Stimulated activated CD8-positive, alpha-beta memory T cell treated with anti-CD3 and anti-CD28 coated beads, Interleukin-15, amount 100 ng/mL, for 1 hour (primary cell): ENCODE measurements at places on chromosomes 13 and 19.

DNA sequence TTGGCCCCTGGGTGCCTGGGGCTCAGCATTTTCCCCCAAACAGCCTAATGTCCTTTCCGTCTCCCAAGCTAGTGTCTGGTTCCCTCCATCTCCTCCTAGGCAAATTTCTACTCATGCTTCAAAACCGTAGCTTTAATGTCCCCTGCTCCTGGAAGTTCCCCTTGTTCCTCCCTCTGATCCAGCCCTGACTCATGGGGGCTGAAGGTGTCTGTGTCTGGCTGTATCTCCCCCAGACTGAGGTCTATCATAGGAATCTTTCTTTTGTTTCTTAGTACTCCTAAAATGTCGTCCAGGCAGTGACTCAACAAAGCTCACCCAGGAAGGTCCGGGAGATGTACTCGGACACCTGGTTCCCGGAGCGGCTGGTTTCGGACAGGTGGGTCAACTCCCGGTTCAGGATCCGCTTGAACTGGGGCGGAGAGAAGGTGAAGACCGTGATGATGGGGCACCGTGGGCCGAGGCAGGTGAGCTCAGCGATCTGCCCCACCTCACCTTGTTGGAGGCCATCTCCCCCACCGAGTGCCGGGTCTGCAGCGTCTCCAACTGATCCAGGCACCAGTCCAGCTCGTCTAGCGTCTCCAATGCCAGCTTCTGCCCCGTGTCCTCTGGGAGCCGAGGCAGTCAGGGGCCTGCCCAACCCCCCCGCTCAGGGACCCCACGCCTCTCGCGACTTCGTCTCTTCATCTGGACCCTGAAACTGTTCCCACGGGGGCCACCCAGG, 6.2 kb downstream of the PDE4C start:
- DNase-seq = no peak

GRCh38 chr19:44698492-44699201, at the start of gene CEACAM16:
CEACAM16 (plus strand) TSS chr19:44699151; CDS start chr19:44701457, 2,306 bp downstream.
- no peak for DNase-seq

DNA sequence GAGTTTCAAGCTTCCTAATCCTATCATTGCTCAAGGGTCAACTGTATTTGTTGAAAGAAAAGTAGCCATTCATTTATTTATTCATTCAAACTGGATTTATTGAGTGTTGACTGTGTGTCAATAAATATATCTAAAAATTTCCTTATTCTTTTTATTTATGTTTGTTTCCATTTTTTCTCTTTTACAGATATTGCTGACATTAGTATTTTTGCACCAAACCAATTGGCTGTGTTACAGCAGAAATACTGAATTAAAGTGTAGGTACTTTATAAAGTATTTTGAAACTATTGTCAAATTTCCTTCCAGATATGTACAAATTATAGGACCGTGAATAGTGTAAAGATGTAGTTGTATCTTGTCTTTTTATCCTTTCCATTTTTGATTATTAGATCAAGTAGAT, 692.0 kb upstream of the SLC10A2 start:
- DNase-seq = no peak

GRCh38 chr19:6459262-6460098, at the start of gene SLC25A23:
SLC25A23 (minus strand) TSS chr19:6459792; CDS start chr19:6459628, 164 bp downstream.
- no peak for DNase-seq

GRCh38 chr13:107928762-107929161, 286.6 kb downstream of the LIG4 start:
- DNase-seq = no peak

DNA sequence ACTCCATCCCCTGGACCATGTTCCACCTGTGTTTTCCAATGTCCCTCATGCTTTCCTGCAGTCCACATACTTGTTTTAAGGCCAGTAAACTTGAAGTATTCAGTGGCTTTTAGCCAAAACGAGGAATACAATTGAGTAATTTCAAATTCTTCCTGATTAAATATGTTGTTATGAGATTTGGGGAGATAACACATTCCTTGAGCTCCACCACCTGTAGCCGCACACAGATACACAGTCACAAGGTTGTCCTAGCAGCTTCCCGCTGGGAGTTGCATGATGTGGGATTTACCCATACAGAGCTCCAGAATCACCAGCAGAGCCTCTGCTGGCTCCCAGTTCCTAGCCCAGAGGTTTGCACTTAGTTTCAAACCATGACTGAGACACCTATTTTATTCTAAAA, 53.6 kb upstream of the FRY start:
- no peak for DNase-seq

GRCh38 chr19:4577020-4577782, 17.7 kb upstream of the SEMA6B start:
- DNase-seq = no peak

GRCh38 chr13:97171136-97171535, 51.0 kb upstream of the MBNL2 start:
- DNase-seq = no peak

DNA sequence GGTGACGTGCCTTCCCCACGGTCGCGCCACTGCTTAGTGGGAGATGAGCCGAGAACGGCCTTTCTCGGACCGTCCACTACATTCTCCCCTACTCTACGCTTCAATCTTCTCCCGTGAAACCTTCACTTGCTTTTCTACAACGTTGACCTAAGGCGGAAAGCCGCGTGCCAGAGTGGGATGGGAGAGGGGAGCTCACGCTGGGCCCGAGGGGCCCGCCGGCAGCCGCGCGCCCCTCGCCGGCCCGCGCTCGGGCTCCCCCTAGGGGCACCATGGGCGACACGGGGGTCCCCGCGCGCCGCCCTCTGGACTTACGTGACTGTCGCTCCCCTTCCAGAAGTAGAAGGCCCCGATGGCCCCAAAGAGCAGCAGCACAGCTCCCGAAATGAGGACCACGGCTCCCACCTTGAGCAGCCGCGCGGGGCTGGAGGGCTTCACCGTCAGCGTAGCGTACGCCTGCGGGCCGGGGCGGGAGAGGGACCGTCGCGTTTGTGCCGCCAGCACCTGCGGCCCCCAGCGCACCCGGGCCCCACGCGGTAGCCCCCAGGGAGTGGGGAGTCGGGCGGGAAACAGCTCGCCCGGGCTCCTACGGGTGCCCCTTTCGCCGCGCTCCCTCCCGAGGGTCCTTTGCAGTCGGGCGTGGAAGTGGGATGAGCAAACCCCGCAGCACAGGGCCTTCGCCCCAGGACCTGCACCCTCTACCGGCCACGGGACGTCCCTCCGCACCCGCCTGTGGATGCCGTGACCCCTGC, 727 bp downstream of the CNMD start:
- DNase-seq = peak; percentile 1

- no peak for DNase-seq
Observed at GRCh38 chr19:51091126-51091525, 8.4 kb upstream of the KLK14 start.

- no peak for DNase-seq
Observed at GRCh38 chr13:84649853-84650252, 767.6 kb upstream of the SLITRK1 start.

DNA sequence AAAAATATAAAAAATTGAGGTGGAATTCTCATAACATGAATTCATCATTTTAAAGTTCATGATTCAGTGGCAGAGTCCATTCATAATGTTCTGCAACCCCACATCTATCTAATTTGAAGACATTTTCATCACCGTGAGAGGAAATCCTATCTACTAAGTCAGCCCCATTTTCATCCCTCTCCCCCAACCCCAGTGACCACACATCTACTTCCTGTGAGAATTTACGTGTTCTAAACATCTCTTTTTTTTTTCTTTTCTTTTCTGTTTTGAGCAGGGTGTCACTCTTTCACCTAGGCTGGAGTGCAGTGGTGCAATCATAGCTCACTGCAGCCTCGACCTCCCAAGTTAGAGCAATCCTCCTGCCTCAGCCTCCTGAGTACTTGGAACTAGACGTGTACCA, 17.5 kb downstream of the ATCAY start:
- no peak for DNase-seq

DNA sequence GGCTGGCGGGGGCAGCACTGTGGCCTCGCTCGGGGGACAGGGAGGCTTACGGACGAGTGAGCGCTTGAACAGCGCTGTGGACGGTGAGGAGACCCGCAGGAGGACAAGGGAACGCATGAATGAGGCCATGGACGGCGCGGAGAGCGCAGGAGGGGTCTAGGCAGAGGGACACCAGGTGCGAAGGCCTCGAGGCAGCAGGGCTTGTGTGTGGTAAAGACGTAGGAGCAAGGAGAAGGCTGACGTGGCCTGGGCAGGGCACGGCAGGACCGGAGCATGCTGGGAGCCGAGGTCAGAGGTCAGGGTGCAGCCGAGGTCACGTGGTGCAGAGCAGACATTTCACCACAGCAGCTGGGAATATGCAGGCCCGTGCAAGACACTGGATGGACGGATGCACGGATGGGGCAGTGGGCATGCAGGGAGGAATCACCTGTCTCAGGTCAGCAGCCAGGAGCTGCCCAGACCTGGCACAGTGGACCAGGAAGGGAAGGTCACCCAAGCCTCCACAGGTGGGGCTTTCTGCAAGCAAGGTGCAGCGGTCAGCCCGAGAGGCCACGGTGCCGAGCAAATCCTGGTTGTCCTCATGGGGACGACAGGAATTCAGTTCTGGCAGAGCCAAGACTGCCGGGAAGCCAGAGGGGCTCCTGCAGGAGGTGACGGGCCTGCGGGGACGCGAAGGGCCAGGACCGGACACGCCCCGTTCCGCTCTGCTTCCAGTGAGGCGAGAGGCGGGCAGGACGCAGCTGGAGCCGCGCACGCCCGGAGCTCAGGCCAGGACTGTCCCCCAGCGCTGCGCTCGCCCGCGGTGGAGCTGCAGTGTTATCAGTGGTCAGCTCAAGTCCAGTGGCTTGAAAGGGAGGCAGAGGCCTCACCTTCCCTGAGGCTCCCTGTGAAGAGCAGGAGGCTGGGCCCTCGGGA, 72.2 kb downstream of the RASA3 start:
- DNase-seq = no peak

GRCh38 chr13:37492741-37493514, 105.6 kb downstream of the POSTN start:
- DNase-seq = no peak

- DNase-seq = no peak
Observed at GRCh38 chr19:14127929-14128509, 8.4 kb downstream of the ASF1B start.

GRCh38 chr13:102692491-102692826, 2.4 kb downstream of the METTL21C start:
- no peak for DNase-seq

GRCh38 chr19:33063356-33063752, 1.3 kb downstream of the RHPN2 start:
- no peak for DNase-seq

DNA sequence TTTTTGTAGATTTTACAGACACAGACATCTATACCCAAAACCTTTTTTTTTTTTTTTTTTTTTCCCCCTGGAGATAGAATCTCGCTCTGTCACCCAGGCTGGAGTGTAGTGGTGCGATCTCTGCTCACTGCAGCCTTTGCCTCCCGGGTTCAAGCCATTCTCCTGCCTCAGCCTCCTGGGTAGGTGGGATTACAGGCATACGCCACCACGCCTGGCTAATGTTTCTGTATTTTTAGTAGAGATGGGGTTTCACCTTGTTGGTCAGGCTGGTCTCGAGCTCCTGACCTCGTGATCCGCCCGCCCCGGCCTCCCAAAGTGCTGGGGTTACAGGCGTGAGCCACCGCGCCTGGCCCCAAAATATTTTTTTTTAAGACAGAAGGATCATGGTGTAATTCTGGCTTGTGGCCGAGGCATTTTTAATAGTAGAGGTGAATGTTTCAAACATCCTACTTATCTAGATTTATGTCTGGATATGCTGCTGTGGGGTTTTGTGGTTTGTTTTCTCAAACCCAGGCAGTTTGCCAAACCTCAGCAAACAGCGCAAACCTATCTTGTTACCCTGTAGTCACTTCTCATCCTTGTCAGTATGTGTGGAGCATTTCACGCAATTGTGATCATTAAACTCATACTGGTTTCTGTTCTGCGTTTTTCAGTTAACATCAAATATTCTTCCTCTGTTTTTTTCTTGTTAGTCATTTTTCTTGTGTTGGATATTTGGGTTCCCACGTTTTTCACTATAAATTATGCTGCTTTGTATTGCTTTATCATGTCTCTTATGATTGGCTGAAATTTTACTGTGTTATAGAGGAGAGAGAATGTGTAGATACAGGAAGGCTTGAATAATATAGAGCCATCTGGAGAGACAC, 36.2 kb upstream of the GARRE1 start:
- peak; percentile 26 for DNase-seq

DNA sequence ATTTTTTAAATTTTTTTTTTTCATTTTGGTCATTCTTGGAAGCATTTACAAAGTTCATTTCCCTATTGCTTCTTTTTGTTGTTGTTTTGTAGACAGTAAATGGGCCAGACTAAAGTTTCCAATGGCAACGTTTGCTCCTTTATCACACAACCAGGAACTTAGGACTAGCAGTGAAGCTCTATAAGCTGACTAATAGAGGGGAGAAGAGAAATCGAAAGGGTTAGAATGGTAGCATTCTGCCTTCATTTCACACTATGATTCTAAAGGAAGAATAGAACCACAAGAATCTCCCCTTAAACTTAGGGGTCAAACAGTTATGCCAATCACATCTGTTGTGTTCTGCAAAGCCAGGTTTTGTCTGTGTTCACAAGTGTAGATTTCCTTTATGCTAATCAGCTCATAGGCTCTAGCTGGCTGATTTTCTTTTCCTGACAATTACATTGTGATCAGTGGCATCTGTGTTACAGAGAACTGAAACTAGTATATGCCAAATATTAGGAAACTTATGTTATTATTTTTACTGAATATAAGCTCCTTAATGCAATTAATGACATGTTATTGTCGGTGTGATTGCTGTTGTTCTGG, 467.3 kb downstream of the DACH1 start:
- no peak for DNase-seq

- DNase-seq = no peak
Observed at GRCh38 chr13:99545979-99546378, 44.7 kb downstream of the TM9SF2 start.

- no peak for DNase-seq
Observed at GRCh38 chr19:2719920-2720776, 1.0 kb downstream of the DIRAS1 start.

GRCh38 chr19:17778968-17779929, 15.7 kb upstream of the B3GNT3 start:
- DNase-seq = no peak

GRCh38 chr13:109787135-109787954, 962 bp upstream of the IRS2 start:
- DNase-seq = no peak
